CD4-positive, alpha-beta T cell treated with Interleukin-15 for 1 hour (primary cell): ENCODE measurements at places on chromosomes 4 and X.

- no peak for DNase-seq
These were observed 79.3 kb downstream of the NFKB1 start for GRCh38 chr4:102580463-102580842.

DNA sequence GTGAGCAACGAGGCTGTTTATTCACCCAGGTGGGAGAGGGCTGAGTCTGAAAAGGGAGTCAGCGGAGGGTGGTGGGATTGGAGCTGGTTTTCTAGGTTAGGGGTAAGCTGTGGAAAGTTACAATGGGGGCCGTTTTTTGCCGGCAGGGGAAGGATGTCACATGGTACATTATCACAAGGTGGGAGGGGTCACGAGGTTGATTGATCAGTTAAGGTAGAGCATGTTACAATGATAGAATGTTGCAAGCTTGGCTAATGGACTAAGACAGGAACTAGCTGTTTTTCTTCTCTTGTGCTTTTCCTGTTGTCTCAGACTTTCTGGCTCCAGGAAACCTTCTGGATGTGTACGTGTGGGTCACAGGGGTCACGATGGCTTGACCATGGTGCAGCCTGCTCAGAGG lies 536.3 kb upstream of the HTR2C start:
- no peak for DNase-seq

DNA sequence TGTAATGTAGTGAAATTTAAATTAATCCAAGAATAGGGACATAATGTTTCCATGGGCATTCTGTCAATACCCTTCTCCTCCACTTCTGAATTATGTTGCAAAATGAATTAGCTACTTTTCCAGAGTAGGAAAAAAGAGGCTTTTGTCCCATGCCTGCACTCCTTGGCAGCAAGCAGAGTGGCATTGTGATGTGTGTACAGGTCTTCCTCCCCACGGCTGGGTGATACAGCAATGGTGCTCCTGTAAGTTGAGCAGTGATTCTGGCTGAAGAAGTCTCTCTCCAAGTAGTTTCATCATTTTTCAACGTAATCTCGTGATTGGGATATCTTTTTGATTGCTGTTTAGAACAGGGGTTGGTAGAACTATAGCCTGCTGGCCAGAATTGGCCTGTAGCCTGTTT lies 59.9 kb downstream of the KIT start:
- DNase-seq = no peak

- no peak for DNase-seq
These were observed 35.8 kb upstream of the SHISA3 start for GRCh38 chr4:42361456-42361855.
